ENCODE measurements at places on chromosomes 5 and 9.
A peak's percentile ranks its signal among the peaks of the same experiment; 100 is the strongest.

- DNase-seq: peak; percentile 31
These were observed 253.0 kb downstream of the HINT1 start for GRCh38 chr5:130912088-130912487.

GRCh38 chr5:18311266-18311665 is 677.0 kb downstream of the TAF11L14 start:
- no peak for DNase-seq

- peak; percentile 28 for DNase-seq
These were observed 60.5 kb downstream of the GLDC start for GRCh38 chr9:6584881-6585597.

DNA sequence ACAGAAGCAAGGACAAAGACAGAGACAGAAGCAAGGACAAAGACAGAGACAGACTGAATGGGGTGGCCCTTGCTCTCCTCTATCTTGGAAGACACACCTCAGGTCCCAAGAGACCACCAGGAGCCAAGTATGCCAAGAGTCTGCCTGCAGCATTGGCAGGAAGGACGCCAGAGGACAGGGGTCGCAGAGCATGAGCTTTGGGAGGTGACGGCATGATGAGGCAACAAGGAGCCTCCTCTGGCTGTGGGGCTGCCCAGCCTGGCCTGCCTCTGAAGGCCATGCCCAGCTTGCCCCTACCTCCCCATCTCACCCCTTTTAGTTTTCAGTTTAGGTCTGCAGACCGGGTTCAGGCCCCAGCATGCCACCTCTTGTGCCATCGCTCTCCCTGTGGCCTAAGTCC is 17.6 kb downstream of the PDGFRB start:
- DNase-seq: no peak

- peak; percentile 76 for DNase-seq
These were observed 13.8 kb upstream of the PUM3 start for GRCh38 chr9:2857564-2858198.

- DNase-seq: no peak
These were observed 1.3 kb downstream of the FGF1 start for GRCh38 chr5:142684508-142685041.

DNA sequence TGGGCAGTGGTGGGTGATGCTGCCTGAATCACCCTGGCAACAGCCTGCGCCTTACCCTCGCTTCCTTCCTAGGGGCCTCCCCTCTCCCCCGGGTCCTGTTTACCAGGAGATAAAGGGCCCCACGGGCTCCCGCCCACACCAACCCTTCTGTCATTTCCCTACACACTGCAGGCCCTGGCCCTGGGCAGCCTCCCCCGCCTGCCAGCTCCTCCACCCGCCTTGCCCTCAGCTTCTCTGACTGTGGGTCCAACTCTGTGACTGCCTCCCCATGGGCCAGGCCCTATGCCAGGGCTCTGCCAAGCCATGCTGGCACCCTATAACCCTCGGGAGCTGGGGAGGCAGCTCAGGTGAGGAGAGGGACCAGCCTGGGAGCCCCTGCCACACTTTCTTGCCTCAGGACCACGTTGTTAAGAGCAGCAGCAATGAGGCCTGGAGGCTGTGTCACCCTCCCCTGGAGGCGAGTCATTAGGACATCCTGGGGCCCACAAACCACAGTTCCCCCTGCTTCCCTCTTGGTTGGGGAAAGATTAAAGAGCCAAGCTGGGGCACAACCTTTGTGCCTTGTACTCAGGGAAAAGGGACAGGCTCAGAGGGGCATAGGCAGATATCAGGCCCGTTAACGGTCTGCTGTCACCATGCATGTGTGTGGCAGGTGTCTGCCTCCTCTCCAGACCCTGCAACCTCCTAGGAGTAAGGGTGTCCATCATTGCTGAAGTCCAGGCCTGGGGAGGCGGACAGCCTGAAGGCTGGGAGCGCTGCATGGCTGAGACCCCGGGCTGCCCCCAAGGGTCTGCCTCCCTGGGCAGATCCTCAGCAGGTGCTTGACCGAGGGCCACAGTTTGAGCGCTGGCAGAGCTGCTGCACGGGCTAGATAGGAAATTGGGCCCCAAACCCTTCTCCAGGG is 2.8 kb downstream of the MGAT4B start:
- DNase-seq: no peak

DNA sequence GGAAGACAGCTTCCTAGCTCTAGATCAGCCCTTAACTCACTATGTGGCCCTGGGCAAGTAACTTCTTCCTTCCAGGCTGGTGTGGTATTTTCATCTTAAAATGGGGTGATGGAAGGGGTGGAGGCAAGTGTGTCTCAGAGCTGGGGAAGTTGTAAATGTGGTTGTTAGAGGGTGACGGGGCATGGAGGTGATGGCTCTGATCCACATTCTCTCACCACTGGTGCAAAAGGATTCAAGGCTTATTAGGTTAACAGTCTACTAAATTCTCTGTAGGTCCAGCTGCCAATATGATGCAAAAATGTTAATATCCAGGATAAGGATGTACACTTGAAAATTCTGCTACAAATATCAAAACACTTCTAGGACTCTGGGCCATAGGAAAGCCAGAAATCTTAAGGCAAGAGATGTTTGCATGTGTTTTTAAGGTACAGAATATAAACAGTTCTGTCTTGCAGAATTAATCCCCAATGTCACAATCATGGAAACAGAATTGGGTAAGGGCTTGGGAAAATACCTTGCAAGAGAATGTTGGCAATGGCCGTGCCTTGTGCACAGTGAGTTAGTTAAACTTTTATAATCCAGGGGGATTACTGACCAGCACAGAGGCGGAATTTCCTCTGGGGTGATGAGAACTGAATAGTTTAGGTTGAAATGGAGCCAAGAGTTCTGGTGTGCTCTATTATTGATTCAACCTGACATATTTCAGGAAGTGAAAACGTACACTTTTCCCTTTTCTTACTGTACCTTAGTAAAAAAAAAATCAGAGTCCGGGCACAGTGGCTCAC is 19.8 kb downstream of the TNFSF15 start:
- DNase-seq: peak; percentile 22

DNA sequence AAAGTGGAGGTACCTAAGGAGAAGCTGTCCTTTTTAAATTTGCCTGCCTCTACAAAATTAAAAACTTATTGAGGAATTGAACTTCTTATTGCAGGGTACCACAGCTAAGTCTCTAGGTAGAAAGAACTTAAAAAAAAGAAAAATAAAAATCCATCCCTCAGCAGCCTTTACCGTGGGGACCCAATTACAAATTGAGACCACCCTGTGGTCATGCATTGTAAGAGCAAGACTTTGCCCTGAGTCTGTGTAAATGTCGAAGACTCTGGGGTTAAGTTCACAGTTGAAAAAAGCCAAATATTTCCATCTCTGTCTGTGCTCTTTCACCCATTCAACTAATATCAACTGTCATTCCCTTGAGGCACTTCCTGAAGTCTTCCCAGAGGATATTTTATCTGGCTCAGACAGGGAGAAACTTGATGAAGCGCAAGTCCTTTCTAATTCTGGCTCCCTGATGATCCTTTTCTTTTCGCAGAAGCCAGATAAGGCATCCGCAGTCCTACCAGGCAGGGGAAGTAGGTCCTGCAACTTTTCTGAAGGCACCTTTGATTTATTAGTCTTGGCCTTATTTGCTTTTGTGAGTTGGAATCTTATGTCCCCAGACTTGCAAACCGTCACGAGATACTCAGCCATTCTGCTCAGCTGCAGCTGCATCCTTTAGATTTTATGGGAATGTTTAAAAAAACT is 323.8 kb upstream of the WWC1 start:
- DNase-seq: no peak

GRCh38 chr5:109681763-109682162 is 8.0 kb upstream of the MAN2A1 start:
- no peak for DNase-seq

- peak; percentile 19 for DNase-seq
These were observed 871 bp downstream of the GLE1 start for GRCh38 chr9:128505414-128505765.

DNA sequence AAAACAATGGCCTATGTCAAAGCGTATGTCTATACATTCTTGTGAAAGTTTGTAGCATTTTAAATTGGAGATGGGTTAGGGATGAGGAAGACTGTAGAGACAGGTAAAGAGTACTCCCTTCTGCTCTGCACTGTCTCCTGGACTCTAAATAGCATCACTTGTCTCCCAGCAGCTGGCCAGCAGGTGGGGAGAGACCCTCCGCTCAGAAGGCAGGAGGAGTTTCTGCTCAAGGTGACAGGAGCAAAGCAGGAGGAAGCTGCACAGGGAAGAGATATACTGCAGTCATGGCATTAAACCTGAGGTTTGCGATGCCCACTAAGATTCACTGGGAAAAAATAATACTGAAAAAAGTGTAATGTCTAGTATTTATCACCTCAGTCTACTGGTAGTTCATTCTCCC is 10.7 kb upstream of the ASTN2 start:
- no peak for DNase-seq

DNA sequence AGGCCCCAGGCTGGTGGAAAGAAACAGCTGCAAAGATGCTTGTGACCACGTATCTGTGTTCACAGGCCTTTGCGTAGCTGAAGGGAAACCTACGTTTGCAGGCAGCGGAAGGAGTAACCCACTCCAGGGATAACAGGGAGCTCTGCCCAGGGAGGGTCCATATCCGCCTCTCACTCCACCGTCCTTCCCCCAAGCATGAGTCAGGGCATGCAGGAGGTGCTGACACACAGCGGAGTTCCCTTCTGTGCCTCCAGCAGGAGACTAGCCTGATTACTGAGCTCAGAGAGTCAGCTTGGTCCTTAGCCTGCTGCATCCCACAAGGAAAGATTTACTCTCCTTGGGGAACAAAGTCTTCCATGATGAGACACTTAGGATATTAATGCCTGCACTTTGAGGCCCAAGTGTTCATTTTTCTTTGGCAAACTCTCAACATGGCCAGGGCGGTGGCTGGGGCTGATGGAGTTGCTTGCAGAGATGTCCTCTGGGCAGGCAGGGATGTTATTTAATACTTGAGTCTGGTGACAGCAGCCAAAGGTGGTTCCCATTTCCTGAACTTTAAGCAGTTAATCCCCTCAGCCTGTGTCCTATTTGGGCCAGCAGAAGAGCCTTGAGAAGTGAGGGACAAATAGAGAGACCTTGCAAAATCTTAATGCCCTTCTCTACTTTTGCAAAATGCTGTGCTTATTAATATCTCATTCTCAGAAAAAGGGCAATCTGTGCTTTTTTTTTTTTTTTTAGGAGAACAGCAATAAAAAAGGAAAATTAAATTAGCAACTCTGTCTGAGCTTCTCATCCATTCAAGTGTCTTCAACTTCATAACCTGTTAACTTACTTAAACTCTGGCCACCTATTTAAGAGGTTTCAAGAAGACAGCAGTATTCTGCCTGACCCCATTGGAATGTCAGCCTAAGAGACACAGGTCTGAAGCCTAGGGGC is 222.1 kb downstream of the HSPA4 start:
- peak; percentile 51 for DNase-seq

GRCh38 chr9:127870887-127871286 is 6.6 kb downstream of the AK1 start:
- no peak for DNase-seq

GRCh38 chr5:173962436-173962972 is 26.5 kb upstream of the C5orf47 start:
- no peak for DNase-seq

GRCh38 chr5:180832638-180833068 is 28.4 kb downstream of the ZFP62 start:
- DNase-seq: no peak

- no peak for DNase-seq
These were observed 8.4 kb downstream of the NELFB start for GRCh38 chr9:137263506-137263905.

GRCh38 chr9:14909601-14909960 is 647 bp downstream of the FREM1 start:
- DNase-seq: no peak

GRCh38 chr5:173094012-173094661 is 38.0 kb downstream of the CREBRF start:
- DNase-seq: peak; percentile 78

DNA sequence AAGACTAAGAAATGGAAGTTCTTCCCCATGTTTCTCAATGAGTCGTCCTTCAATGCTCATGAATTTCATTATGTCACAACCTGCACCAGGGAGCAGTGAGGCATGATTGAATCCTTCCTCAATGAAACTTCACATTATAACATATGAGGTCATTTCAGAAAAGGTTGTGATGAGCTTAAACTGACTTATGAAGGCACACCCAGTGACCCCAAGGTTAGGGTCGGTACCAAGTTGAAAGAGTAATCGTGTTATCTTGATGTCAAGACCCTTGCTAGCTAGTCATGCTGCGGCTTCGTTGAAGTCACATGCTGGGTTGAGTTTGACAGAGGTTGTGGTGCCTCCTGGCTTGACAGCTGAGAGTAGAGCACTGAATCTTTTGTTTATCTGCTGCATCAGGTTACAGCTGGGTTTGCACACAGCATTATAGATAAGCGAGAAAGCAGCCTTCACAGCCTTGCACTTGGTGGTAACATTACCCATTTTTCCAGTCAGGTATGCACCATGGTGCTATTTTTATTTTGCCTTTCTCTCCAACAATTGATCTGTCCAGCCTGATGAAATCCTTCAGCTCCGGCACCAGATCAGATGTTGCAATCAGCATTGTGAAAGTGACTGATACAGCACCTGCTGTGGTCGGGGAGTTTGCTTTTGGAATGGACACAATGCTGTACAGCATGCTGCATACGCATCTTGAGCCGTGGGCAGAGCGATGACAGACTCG is 133.2 kb downstream of the ERCC6L2 start:
- DNase-seq: no peak

GRCh38 chr5:101306391-101307137 is 403.5 kb upstream of the ST8SIA4 start:
- DNase-seq: no peak
